ENCODE measurements at places on chromosomes 11 and 22. TPM values are rescaled to one million over a fixed set of nuclear protein-coding genes. Genes with fewer than 3 reads are reported as not detected.

ZNHIT2 gene
- 13.1 TPM for total RNA-seq

UPK3A gene
- total RNA-seq = not detected

TMEM132A gene
- 99.5 TPM for total RNA-seq

OR51F1 gene
- not detected for total RNA-seq

MFRP gene
- not detected for total RNA-seq

TEX54 gene
- total RNA-seq = not detected

IL17REL gene
- total RNA-seq = 0.17 TPM

MYBPC3 gene
- not detected for total RNA-seq

SLC25A22 gene
- 7.1 TPM for total RNA-seq

KRTAP5-3 gene
- not detected for total RNA-seq

MYRF gene
- total RNA-seq = 0.28 TPM

CATSPERZ gene
- not detected for total RNA-seq

ARVCF gene
- 123 TPM for total RNA-seq

P4HA3 gene
- 37.4 TPM for total RNA-seq

ANO1 gene
- total RNA-seq = not detected

NCF4 gene
- 0.17 TPM for total RNA-seq

Data from dermis blood vessel endothelial cell (primary cell).